ENCODE measurements at places on chromosomes 13 and 19. TPM values are rescaled to one million over a fixed set of nuclear protein-coding genes. Genes with fewer than 3 reads are reported as not detected.

GRCh38 chr13:48156466-48156865 is 61.6 kb upstream of the MED4 start:
- DNase-seq: no peak

DNA sequence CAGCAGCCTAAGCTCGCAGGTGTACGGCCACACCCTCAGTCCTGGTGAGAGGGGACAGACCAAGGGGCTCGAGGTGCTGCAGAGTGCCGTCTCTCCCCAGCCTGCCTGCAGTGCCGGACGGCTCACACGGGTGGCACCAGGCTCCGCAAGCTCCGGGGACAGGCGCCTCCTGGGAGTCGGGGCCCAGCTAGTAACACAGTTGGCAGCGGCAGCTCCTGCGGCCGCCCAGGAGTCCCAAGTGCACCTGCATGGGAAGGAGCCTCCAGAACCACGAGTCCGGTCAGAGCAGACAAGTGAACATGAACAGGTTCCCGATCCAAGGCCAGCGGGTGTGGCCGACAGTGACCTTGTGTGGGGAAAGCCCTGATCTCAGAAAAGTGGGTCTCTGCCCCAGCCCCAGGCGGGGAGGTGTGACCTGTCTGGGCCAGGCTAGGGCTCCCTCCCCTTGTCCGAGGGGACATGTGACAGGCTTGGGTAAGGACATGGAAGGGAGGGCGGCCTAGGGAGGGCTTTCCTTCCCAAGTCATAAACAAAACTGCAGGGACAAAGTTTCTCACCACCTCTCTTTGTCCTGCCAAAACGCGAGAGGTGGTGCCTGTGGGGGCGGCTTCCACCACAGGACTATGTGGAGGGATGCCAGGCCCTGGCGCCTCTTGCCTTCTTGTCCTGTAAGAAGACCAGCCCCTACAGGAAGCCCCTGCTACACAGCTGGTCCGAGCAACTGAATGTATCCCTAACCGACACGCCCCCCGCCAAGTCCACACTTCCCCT is 46.5 kb downstream of the MLLT1 start:
- peak; percentile 77 for DNase-seq

Gene FAM216B
- total RNA-seq: not detected

DNA sequence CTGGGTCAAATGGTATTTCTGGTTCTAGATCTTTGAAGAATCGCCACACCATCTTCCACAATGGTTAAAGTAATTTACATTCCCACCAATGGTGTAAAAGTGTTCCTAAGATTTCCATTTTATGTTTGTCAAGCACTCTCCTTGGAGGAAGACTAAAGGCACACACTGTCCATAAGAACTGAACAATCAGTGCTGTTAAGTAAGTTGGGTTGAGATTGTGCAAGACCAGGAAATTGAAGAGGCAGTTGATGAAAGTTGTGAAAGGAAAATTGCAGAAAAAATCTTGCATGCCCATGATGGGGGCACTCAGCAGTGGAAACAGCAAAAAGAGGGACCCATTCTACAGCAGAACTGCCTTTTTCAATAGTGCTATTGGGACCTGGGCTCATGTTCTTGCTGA is 323.6 kb downstream of the DLEU7 start:
- no peak for DNase-seq

DNA sequence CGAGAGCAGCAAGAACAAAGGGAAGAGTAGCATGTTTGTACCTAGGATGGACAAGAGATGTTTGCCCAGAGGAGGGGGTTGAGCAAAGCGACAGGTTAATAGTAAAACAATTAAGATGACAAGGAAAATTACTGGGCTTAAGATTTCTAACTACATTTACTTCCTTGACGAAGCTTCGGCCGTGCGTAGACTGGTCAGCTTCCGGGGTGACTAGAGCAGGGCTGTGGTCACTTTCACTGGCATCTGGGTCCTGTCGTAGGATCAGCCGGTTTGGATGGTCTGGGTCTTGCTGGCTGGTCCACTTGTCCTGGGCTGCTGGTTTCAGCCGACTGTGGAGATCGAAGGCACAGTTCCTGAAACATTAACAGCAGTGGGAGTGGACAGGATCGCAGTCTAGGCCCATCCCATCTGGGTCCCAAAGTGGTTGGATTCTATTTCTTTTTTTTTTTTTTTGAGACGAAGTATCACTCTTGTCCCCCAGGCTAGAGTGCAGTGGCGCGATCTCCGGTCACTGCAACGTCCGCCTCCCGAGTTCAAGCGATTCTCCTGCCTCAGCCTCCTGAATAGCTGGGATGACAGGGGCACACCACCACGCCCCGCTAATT is 5.0 kb upstream of the BSG start:
- DNase-seq: no peak

- DNase-seq: peak; percentile 56
Measured at GRCh38 chr19:38417544-38418506, 8.2 kb downstream of the RASGRP4 start.

Gene ARHGEF7
- total RNA-seq: 34.6 TPM

Gene MZT1
- 1.4 TPM for total RNA-seq

DNA sequence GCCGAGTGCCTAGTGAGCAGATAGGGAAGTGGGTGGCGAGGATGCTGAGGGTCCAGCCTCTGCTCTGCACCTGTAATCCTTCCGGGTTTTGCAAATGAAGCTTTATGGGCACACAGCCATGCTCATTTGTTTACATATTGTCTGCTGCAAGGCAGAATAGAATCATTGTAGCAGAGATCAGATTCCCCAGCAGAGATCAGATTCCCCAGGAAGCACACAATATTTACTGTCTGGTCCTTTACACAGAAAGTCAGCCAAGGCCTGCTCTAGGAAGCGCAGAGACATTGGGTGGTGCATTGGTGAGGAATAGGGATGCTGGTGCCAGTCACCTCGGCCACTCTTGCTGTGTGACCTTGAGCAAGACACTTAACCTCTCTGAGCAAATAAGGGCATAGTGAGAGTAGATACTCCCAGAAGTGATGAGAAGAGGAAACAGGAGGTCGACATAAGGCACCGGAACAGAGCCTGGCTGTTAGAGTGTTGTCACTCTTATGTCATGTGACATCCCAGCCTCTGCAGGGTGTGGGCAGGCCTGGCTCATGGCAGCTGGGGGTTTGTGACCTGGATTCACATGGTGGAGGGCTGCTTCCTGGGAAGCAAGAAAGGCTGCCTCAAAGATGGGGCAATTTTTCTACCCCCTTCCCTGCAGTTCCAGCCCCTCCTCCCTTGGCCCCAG is 25.6 kb downstream of the CARM1 start:
- no peak for DNase-seq

DNA sequence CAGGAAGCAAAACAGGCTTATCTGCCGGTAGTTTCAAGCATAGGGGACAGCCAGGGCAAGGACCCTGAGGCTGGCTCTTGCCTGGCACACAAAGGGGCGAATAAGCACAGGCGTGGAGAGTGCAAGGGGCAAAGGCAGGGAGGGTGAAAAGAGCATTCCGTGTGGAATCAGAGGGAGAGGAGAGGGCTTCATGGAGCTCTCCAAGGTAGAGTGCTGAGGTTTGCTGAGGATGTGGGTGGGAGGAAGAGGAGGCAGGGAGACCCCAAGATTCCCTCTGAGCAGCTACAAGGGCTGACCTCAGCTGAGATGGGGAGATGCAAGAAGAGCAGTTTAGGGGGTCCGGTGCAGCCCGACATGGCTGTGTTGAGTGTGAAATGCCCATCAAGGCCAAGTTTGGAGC is 36.5 kb upstream of the ZNRF4 start:
- no peak for DNase-seq

DNA sequence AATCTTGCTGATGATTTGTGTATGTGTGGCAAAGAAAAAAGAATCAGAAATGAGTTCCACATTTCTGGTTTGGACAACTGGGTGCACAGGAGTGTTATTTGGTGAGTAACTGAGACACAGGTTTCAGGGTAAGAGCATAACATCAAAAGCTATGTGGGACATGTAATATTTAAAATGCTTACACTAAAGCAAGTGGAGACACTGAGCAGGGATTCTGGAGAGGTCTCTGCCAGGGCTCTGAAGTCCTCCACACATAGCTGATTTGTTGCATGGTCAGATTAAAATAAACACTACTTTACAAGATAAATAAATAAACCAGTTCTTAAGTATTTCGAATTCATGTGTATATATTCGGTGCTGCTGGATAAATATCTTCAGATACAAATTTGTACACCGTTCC is 16.3 kb upstream of the PEG3 start:
- DNase-seq: no peak

DNA sequence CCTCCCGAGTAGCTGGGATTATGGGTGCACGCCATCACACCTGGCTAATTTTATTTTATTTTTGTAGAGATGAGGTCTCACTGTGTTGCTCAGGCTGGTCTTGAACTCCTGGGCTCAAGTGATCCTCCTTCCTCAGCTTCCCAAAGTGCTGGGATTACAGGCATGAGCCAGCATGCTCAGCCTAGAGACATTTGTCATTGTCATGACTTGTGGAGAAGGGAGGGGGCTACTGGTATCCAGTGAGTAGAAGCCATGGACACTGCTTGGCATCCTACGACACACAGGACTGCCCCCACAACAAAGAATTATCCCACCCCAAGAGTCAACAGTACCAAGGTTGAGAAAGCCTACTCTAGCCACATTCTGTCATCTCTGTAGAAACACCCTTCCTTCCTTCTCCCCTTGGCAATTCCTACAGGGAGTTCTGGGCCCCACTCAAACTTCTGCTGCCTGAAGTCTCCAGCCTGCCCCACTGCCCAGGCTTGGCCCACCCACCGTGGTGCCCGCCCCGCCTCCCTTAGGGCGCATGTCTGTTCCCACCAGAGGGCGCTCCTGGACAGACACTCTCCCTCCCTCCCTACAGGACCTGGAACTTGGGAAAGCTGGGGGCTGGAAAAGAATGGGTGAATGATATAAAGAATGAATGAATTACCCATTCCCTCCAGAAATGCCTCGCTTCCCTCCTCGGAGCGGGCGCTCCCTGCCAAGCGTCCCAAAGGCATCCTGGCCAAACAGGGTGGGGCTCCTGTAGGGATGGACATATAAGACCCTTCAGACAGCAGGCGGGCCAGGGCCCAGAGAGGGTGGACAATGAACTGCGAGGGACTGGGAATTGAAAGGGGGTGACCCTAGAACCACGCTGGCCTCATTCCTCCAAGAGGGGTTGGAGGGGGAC is 5.5 kb upstream of the EMP3 start:
- peak; percentile 78 for DNase-seq

Gene IL11
- total RNA-seq: not detected

- DNase-seq: peak; percentile 87
Measured at GRCh38 chr19:33905937-33906577, 109.4 kb downstream of the KCTD15 start.

DNA sequence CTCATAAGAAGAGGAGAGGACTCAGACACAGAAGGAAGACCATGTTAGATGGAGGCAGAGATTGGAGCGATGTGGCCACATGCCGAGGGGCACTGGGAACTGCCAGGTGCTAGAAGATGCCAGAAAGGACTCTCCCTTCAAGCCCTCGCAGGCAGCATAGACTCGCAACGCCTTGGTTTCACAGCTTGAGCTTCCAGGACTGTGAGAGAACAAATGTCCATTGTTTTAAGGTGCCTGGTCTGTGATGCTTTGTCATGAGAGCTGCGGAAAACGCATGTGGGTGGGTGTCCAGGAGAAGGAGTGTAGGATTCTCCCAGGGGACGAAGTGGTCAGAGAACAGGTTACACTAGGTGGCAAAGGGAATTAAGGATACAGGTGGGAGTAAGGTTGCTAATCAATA is 125.9 kb upstream of the USP29 start:
- DNase-seq: no peak

- no peak for DNase-seq
Measured at GRCh38 chr13:31674051-31674450, 65.3 kb upstream of the RXFP2 start.

DNA sequence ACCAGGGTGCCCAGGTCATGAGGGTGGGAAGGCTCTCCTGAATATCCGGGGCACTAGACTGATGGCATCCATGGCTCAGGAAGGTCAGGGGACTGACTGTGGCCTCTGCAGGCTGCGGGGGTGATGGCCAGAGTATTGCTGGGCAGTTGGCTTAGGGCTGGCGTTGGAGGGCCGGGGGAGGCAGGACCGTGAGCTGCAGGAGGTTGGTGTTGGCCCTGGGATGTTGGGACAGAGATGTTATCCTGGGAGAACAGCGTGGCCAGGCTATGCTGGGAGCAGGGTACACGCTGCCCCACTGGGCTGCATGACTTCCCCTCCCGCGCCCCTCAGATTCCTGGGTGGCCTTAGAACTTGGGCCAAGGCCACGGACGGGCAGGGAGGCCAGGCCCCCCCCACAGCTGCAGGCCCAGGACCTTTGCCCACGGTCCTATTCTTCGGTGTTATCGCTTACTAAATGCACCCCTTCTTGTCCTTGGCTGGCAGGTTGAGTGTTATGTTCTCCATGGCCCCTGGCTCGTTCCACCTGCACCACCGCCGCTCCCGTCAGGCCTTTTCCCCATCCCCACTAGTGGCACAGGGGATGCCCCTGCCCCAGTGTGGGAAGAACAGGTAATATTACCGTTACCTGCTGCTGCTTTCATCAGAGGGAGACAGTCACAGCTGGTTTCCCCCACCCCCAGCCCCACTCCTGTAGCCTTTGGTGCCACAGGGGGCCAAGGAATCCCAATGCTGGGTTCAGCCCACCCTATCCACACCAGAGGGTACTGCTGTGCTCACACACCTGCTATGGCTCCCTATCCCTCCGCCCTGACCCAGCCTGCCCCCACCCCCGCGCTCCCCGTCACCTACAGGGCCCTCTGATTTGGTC is 3.2 kb upstream of the ISYNA1 start:
- no peak for DNase-seq

DNA sequence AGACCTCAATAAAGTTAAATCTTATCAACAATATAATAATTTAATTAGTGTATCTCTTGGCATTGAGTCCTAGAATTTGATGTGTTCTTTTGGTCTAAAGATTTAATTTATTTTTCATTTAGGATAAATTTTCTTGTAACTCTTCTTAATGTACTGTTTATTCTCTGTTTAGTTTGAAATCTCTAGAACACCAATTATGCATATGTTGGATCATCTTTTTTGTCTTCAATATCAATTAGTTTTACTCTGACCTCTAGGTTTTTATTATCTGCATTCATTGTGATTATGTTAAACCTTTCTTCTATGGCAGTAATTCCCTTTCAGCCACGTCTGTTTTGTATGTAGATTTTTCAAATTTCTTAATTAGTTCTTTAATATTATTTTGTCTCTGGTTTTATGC is 93.8 kb upstream of the ARHGEF7 start:
- no peak for DNase-seq

GRCh38 chr13:88144580-88144979 is 473.4 kb downstream of the SLITRK5 start:
- DNase-seq: no peak

DNA sequence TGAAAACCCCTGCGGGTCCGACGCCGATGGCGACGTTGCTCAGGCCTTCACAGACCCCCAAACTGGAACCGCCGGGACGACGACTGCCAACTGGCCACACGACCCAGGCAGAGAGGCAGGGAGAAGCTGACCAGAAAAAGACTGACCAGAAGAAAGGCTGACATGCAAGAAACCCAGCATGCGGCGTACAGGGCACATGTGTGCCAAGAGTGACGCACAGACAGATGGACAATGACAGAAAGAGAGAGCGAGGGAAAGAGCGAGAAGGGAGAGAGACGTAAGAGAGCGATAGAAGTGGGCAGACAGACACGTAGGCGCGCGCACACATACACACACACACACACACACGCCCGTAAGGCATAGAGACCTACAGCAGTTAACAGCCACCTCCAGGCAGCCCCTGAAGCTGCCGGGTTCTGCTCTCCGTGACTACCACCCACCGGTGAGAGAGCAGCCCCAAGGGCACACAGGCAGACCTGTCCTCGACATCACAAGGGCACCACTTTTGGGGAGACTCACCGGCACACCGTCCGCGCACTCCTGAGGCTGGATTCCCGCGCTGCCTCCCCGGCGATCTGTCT is 67.2 kb upstream of the ZNF527 start:
- DNase-seq: no peak

Gene BCL2L12
- total RNA-seq: 13.7 TPM

All from left lobe of liver (tissue), 2 donors.